ENCODE measurements at places on chromosomes 7 and 10.

DNA sequence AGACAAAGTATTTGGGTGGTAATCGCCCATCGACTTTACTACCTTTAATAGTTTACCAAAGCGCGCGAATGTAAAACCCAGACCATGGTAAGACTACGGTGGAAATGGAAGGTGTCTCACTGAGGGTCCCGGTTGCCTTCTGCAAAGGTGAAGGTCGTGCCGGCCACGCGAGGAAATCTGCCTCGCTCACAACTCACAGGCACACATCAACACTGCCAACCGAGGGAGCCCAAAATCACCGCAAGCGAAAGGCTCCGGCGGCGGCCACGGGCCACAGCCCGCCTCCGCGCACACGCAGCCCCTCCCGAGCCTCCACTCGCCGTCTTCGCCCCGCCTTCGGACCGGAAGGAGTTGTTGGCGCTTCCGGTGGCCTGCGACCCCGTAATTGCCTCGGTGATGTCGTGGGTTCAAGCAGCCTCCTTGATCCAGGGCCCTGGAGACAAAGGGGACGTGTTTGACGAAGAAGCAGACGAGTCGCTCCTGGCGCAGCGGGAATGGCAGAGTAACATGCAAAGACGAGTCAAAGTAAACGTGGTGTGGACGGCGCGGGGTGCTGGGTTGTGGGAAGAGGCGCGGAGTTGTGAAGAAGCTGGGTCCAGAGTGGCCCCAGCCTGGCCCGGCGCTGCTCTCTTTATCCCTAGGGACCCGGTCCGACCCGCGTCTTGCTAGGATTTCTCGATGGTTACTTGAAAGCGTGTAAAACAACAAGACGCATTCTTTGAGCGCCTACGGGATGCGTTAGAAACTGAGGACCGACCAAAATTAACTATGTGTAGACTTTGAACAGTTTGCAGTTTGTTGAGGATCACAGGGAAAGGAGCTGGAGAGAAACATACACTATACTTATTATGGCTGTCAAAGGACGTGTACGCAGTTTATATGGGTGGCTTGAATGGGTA is at the start of gene YAE1:
YAE1 (plus strand) TSS at position 382 of the 899 bp plus-strand sequence; CDS start at position 397, 15 bp downstream.
- no peaks in the 10 kb centered on the region for H3K27me3 ChIP-seq
- peaks cover 4% of the 10 kb centered on the region for H3K36me3 ChIP-seq
- peak within 1 kb of the TSS; percentile 95 for H3K27ac ChIP-seq
- H3K4me1 ChIP-seq: peaks cover 18% of the 10 kb centered on the region
- H3K4me3 ChIP-seq: peak within 1 kb of the TSS; percentile 97

DNA sequence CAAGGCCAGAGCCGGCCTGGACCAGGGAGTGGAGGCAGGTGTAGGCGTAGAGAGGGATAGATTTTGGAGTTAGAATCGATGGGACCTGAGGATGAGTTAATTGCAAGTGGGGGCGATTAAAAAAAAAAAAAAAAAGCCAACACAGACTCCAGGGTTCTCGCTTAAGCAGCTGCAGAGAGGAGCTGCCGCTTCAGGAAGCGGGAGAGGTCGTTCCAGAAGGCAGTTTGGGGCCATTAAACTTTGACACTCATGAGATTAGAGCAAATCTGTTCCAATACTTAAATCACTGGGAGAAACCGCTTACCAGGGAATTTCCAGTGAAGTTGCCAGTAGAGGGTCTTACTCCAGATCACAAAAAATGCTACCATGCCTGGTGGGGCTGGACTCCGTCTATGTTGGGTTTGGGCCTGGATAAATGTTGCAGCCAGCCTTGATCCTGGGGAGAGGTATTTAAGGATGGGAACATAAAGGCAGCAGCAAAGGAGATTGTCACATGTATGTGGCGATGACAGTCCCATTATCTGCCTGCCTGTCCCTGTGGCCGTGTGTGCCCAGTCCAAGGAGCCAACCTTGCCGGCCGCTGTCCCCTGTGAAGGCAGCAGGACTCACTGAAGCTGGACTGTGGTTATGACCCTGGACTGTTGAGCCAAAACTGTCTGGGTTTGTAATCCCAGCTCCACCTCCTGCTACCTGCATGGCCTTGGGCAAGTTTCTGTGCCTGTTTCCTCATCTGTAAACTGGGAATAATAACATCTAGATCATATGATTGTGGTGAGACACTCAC is 23.9 kb upstream of the GRID1 start:
- no peak overlapping the region for H3K27ac ChIP-seq
- no peaks in the 10 kb centered on the region for H3K36me3 ChIP-seq
- DNase-seq: no peak

DNA sequence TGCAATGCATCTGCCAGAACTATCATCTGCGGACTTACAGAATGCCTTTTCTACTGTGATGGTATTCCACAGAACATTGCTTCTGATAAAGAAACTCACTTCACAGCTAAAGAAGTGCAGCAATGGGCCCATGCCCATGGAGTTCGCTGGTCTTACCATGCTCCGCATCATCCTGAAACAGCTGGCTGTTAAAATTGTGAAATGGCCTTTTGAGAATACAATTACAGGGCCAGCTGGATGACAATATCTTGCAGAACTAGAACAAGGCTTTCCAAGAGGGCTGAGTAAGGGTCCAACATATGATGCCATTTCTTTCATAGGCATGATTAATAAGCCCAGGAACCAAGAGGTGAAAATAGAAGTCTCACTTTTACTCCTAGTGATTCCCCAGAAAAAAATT is 104.1 kb upstream of the ADCY1 start:
- no peaks in the 10 kb centered on the region for H3K36me3 ChIP-seq
- no peak overlapping the region for H3K27ac ChIP-seq
- peaks cover 8% of the 10 kb centered on the region for H3K27me3 ChIP-seq
- H3K4me1 ChIP-seq: no peaks in the 10 kb centered on the region
- no peak for DNase-seq

- no peaks in the 10 kb centered on the region for H3K36me3 ChIP-seq
- H3K27me3 ChIP-seq: peaks cover 5% of the 10 kb centered on the region
- DNase-seq: no peak
- no peaks in the 10 kb centered on the region for H3K4me1 ChIP-seq
- H3K27ac ChIP-seq: no peak overlapping the region
- no peak overlapping the region for H3K4me3 ChIP-seq
Observed at GRCh38 chr10:33950206-33950605, 615.7 kb upstream of the NRP1 start.

- no peak overlapping the region for H3K27ac ChIP-seq
- H3K4me3 ChIP-seq: no peak overlapping the region
- peaks cover 3% of the 10 kb centered on the region for H3K36me3 ChIP-seq
- H3K27me3 ChIP-seq: peaks cover 14% of the 10 kb centered on the region
- DNase-seq: no peak
Observed at GRCh38 chr10:125709553-125710474, 9.7 kb upstream of the EDRF1 start.

DNA sequence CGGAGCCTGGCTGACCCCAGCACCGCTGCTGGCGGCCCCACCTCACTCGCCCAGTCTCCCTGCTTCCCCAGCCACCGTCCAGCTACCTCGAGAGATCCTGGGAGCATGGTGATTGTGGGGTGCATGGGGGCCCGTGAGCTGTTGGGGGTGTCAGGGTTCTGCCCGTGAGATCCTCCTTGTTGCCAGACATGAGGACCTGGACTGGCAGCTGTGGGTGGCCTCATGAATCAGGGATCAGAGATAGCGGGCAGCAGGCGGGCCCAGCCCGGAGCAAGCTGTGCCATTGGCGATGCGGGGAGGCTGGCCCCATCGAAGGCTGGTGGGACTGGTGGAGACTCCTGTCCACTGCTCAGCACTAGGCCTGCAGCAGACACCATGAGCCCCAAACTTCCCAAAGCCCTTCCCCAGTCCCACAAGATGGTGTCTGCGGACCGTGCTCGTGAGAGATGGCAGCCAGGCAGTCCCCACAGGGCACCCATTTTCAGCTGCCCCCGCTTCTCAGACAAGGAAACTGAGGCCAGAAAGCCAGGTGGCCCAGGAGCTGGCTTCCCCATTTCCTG is 75.6 kb downstream of the LHPP start:
- no peaks in the 10 kb centered on the region for H3K36me3 ChIP-seq
- H3K4me3 ChIP-seq: no peak overlapping the region
- DNase-seq: no peak
- peaks cover 8% of the 10 kb centered on the region for H3K4me1 ChIP-seq

DNA sequence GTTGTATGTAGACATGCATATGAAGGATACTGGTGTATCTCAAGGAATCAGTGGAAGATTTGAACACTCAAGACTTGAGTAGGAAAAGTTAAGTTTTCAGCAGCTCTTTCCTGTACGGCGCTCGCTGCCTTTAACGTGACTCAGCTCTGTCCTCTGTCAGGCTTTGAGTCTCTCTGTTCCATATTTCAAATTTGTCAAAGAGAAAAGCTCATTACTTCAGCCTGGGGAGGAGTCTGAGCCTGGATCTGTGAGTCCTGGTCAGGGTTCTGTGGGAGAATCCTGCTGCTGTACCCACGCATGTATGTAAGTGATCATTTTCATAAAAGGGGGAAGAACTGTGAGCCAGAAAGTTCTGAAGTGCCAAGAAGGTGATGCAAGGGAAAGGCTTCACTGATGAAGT is 13.8 kb upstream of the MPP7 start:
- DNase-seq: no peak
- no peaks in the 10 kb centered on the region for H3K27me3 ChIP-seq
- peaks cover 1% of the 10 kb centered on the region for H3K36me3 ChIP-seq
- no peak overlapping the region for H3K4me3 ChIP-seq
- H3K4me1 ChIP-seq: peaks cover 12% of the 10 kb centered on the region

DNA sequence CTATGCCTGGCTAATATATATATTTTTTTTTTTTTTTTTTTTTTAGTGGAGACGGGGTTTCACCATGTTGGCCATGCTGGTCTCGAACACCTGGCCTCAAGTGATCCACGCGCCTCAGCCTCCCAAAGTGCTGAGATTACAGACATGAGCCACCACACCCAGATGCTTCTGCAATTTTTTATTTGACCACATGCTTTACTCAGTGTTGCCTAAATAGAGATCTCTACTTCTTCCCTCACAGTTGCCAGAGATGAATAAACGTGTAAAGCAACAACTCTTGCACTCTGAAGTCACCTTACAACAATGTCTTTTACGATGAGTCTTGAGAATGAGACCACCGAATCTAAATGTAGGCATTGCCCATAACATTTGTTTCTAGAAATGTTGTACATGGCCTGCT is 107.9 kb upstream of the FRMD4A start:
- peaks cover 9% of the 10 kb centered on the region for H3K27me3 ChIP-seq
- H3K36me3 ChIP-seq: no peaks in the 10 kb centered on the region

DNA sequence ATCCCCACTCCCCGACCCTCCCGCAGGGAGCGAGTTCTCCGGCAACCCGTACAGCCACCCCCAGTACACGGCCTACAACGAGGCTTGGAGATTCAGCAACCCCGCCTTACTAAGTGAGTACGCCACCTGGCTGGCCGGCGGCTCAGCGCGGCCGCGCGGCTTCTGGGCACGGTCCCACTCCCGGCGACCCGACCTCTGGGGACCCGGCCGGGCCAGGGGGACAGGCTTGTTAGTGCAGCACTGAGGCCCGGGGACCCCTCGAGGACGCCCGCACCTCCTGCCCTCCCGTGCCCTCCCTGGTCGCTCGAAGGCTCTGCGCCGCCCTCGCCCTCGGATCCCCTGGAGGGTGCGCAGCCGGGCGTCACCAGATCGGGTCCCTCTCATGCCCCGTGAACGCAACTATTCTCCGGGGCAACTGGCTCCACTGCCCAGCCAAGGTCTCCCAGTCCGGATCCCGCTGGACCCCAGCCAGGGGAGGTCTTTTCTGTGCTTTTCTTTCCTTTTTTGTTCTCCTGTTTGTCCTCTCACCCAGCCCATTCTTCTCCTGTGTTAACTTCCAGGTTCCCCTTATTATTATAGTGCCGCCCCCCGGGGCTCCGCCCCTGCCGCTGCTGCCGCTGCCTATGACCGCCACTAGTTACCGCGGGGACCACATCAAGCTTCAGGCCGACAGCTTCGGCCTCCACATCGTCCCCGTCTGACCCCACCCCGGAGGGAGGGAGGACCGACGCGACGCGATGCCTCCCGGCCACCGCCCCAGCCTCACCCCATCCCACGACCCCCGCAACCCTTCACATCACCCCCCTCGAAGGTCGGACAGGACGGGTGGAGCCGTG is 81.8 kb downstream of the PAX2 start:
- no peak overlapping the region for H3K27ac ChIP-seq
- DNase-seq: peak; percentile 54
- peaks cover 73% of the 10 kb centered on the region for H3K27me3 ChIP-seq
- H3K36me3 ChIP-seq: no peaks in the 10 kb centered on the region

DNA sequence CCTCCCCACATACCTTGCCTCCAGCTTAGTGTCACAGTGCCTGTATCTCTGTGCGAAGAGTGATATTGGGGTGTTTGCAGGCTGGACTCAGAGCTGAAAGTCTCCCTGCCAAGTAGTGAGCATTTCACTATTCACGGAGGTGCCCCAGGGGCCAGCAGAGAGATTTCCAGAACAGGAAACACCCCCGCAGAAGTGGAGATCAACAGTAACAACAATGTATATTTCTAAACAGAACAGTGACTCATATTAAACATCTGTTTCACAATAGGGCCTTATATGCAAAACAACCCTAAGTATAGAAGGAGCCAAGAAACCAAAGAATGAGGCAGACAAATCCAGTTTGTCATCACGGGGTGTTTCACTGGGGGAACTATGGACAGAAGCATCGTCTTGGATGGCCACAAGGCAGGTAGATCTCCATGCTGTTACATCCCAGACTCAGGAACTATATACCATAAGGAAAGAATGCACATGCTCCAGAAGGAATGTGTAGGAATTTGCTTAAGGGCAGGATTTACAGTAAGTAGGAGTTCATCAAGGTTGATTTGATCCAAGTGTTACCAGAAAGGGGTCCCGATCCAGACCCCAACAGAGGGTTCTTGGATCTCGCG is 29.3 kb upstream of the CCL24 start:
- no peaks in the 10 kb centered on the region for H3K27me3 ChIP-seq
- no peak overlapping the region for H3K4me3 ChIP-seq
- peaks cover 13% of the 10 kb centered on the region for H3K4me1 ChIP-seq
- peak overlapping the region; percentile 74 for H3K27ac ChIP-seq

All from activated naive CD4-positive, alpha-beta T cell treated with anti-CD3 and anti-CD28 coated beads for 36 hours (primary cell).